Parietal lobe (tissue), 2 donors: ENCODE measurements at places on chromosomes 16 and 17. TPM values are rescaled to one million over a fixed set of nuclear protein-coding genes. Genes with fewer than 3 reads are reported as not detected.

The BAHCC1 gene
- 31.3 TPM for total RNA-seq

The CACNA1G gene
- total RNA-seq: 35.7 TPM

The RANBP10 gene
- total RNA-seq: 16.0 TPM

The SLC12A4 gene
- 13.5 TPM for total RNA-seq

The ACSM3 gene
- total RNA-seq: under 0.01 TPM

The LGALS9C gene
- not detected for total RNA-seq

The CCL17 gene
- not detected for total RNA-seq

The TAT gene
- not detected for total RNA-seq

The KRTAP2-2 gene
- total RNA-seq: not detected

The DPEP2 gene
- total RNA-seq: not detected

The TBX2 gene
- total RNA-seq: 1.3 TPM

The OTOP3 gene
- not detected for total RNA-seq

The TMEM107 gene
- total RNA-seq: 17.5 TPM

The MAF gene
- 21.6 TPM for total RNA-seq

The KLHL10 gene
- not detected for total RNA-seq

The GJD3 gene
- not detected for total RNA-seq

The PRDM7 gene
- total RNA-seq: not detected

The TP53TG3 gene
- total RNA-seq: not detected

The KCNJ18 gene
- not detected for total RNA-seq

The DNAH17 gene
- total RNA-seq: 0.31 TPM

The IL21R gene
- total RNA-seq: not detected

The SMIM36 gene
- not detected for total RNA-seq
